GM23248 (cell line): ENCODE measurements at places on chromosomes 1 and 21. TPM values are rescaled to one million over a fixed set of nuclear protein-coding genes. Genes with fewer than 3 reads are reported as not detected.

Gene PADI2
- total RNA-seq, result 0.13 and 0.22 TPM in 2 replicates

Gene RHBDL2
- total RNA-seq, result 0.22 TPM in 1 of 2 replicates, not detected in the other

Gene KCNH1
- 1.5 and 1.8 TPM in 2 replicates for total RNA-seq

Gene KMO
- total RNA-seq, result not detected in 2 replicates

Gene FAM151A
- total RNA-seq, result not detected in 2 replicates
